ENCODE measurements at places on chromosomes 11 and 22.

- DNase-seq: no peak
Measured at GRCh38 chr11:61954106-61954850, 4.1 kb downstream of the BEST1 start.

- DNase-seq: no peak
Measured at GRCh38 chr22:37578002-37578401, 1.9 kb downstream of the LGALS2 start.

- no peak for DNase-seq
Measured at GRCh38 chr22:39289975-39290720, 29.3 kb downstream of the RPL3 start.

DNA sequence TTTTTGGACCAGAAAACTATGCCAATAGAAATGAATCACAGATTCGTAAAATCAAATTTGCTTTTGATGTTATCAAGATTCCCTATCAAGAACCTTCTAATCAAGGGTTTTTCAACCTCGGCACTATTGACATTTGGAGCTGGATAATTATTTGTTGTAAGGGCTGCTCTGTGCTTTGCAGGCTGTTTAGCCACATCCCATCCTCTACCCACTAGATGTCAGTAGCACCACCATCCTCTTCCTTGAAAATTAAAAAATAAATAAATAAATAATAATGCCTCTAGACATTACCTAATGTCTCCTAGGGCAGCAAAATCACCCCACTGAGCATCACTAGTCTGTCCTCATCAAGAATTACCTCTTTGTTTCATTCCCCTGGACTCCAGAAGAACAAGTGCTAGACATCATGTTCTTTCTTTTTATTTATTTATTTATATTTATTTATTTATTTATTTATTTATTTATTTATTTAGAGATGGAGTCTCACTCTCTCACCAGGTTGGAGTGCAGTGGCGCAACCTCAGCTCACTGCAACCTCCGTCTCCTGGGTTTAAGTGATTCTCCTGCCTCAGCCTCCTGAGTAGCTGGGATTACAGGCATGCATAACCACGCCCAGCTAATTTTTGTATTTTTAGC is 744.7 kb downstream of the KCNA4 start:
- no peak for DNase-seq

DNA sequence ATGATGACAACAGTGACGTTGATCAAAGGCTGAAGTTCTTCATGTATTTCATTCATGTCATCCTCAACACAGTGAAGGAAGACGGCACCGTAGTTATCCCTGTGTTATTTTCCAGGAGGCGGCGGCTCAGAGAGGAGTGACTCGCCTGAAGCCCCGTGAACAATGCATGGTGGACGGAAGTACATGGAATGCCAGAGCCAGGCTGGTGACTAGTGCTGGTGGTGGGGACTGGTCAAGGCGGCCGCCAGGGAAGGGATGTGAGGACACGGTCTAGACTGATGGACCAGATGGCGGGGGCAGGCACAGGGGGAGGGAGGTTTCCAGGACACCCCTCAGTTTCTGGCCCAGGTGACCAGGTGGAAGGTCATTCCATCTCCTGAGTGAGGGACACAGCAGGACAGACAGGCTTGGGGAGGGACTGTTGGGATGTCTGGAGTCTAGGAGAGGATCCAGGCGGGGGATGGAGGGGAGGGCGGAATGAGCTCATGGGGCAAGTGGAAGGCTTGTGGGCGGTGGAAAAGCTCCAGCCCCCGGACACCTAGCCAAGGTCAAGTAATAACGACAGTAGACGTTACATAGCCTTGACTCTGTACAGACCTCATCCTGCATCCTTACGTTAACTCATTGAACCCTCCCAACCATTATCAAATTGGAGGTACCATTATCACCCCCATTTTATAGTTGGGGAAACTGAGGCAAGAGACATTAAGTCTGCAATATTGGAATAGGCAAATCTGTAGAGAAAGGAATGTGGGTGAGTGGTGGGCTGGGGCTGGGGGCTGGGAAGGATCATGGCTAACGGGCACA is 16.0 kb upstream of the PICK1 start:
- no peak for DNase-seq

DNA sequence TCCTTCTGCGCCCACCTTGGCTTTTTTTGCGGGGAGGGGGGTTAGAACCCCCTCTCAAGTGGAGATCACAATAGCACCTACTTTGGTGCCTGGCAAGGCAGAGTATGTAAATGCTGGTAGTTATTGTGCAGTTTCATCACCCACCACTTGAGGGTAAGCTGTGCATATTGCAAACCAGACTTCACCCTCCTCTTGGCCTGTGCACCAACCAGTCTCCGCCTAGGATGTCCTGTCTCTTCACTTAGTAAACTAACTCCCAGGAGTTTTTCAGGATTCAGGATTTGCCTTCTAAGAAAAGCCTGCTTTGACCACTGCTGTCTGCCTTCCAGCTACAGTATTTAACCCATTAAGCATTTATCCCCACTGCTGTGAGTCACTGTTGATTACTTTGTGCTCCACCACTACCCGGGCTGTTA is 2.0 kb upstream of the UBXN1 start:
- DNase-seq: peak; percentile 53

DNA sequence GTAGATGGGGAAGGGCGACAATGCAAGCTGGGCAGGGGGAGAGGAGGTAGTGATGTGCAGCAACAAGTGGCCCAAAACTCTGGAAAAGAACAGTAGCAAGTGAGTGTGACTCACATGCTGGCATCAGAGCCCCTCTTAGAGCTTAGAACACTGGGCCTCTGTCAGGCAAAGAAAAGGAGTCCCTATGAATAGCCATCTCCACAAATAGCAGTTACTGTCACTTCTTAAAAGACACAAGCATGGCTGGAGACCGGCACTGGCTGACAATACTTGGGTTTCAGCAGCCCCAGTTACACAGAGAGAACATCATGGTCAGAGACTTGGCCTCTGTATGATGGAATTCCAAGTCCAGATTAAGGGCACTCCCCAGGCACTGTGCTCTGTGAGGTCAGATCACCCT is 58.2 kb downstream of the PRCP start:
- DNase-seq: no peak

- DNase-seq: peak; percentile 42
Measured at GRCh38 chr22:30425616-30426387, at the start of gene MTFP1. Gene MTFP1 (plus strand): TSS chr22:30425768. CDS start chr22:30425880, 112 bp downstream.

Measured in NCI-H526 (cell line).